Stimulated activated CD8-positive, alpha-beta memory T cell treated with anti-CD3 and anti-CD28 coated beads, Interleukin-2, amount 100 ng/mL, for 1 hour (primary cell): ENCODE measurements at places on chromosomes 16 and 17.

- no peak for DNase-seq
Measured at GRCh38 chr17:57623620-57624019, 121.5 kb downstream of the CCDC182 start.

GRCh38 chr17:17792551-17793377 is 44.0 kb downstream of the SREBF1 start:
- no peak for DNase-seq

DNA sequence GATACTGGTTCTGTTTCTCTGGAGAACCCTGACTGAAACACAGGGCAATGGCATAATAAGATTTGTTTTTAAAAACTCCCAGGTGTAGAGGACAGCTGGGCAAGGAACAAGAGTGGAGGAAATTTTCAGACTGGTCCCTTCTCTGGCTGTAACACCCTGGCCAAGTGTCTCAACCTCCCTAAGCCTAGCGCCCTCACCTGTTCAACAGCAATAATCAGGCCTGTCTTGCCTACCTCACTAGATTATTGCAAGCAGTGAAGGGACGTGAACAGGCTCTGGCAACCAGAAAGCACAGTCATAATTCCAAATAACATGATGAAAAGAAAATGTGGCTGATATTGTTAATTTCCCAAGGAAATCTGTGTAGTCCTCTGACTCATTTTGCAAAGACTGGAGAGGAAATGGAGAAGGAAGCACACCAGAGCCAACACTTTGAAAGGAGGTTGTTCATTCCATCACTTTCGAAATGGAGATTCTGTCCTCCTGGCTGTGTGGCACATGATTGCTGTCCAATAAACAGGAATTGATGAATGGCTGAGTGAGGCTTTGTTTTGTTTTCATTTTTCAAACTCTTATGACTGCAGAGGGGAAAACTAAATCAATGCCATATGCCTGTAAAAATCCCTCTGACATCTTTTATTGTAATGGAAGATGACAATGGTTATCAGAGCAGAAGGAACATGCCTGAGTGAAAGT is 87.5 kb upstream of the HLF start:
- DNase-seq: no peak

- DNase-seq: no peak
Measured at GRCh38 chr16:72788269-72788809, 259.6 kb downstream of the ZFHX3 start.

GRCh38 chr17:61875804-61876203 is 12.5 kb upstream of the BRIP1 start:
- DNase-seq: no peak

- no peak for DNase-seq
Measured at GRCh38 chr17:60155815-60156214, 6.0 kb downstream of the CA4 start.

DNA sequence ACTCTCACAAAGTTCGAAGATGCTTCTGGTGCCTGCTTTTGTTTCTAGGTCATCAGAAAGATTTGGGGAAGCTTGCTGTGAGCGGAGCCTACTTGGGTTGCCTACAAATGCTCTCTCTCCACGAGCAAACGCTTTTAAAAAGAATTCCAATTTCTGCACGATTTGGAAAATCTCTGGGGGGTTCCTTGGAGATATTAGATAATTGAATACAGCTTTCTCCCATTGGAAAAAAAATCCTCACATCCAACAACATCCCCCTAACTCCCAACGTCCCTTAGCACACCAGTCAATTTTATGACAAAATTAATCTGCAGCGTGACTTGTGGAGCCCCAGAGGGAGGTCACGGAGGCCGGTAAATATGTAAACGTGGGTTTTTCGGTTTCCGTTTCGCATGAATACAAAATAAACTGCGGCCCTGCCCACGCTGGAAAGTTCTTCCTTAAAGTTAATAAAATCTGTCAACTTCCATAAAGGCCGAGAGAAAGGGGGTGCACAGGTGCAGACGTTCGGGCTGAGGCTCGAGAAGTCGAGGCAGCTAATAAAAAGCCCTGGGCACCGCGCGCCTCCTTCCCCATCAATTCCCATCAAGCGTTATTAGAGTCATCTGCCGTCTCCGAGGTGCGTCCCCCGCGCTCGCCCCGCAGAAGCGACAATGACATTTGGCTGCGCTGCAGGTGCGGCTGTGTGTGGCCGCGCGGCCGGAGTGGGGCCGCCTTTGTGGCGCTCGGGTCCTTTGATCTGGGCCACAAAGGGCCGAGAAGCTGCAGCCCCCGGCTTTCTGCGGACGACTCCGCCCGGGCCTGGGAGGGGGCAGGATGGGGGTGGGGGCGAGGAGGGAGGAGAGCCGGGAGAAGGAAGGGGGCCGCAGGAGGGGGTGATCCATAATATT is 37.6 kb downstream of the SALL1 start:
- no peak for DNase-seq

- DNase-seq: no peak
Measured at GRCh38 chr17:47776330-47777197, 43.5 kb downstream of the TBX21 start.

- DNase-seq: no peak
Measured at GRCh38 chr17:4617090-4617489, 24.4 kb downstream of the ALOX15 start.

GRCh38 chr17:61254904-61255303 is 144.7 kb upstream of the TBX2 start:
- DNase-seq: no peak
